Stimulated activated CD4-positive, alpha-beta T cell treated with anti-CD3 and anti-CD28 coated beads, Interleukin-4, amount 100 ng/mL, for 24 hours (primary cell): ENCODE measurements at places on chromosomes 2 and 18.

- no peak for DNase-seq
Observed at GRCh38 chr2:111225856-111226255, 105.1 kb downstream of the BCL2L11 start.

DNA sequence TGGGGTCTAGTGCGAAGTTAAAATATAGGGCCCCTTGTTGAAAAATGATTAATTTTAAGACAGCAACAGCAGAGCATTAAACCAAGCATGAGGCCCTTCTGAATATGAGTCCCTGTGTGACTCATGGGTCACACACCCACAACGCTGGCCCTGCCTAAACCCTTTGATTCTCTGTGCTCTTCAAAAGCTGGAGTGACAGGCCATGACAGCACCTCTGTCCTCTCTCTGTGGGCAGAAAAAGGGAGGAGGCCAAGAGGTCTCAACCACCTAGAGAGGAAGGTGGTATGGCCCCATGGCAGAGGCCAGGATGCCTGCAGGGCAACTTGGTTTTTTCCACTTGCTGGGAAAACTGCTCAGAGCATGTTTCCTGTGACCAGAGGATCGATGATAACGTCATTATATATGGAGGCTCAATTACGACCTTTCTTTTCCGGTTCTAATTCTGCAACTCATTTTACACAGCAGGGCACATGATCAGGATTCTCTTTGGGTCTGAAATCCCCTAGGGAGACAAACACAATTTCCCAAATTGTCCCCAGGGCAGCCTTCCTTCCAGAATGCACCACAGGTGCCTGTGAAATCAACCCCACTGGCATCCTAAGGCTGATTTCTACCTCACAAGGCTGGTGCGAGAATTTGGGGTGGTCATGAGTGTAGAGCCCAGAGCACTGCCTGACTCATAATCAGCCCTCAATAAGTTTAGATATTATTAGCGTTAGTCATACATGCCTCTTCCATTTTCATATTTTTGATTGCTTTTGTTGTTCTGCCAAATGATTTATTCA, 102.0 kb upstream of the PPP1CB start:
- peak; percentile 59 for DNase-seq

- no peak for DNase-seq
Observed at GRCh38 chr2:191977754-191978153, 130.9 kb upstream of the CAVIN2 start.

DNA sequence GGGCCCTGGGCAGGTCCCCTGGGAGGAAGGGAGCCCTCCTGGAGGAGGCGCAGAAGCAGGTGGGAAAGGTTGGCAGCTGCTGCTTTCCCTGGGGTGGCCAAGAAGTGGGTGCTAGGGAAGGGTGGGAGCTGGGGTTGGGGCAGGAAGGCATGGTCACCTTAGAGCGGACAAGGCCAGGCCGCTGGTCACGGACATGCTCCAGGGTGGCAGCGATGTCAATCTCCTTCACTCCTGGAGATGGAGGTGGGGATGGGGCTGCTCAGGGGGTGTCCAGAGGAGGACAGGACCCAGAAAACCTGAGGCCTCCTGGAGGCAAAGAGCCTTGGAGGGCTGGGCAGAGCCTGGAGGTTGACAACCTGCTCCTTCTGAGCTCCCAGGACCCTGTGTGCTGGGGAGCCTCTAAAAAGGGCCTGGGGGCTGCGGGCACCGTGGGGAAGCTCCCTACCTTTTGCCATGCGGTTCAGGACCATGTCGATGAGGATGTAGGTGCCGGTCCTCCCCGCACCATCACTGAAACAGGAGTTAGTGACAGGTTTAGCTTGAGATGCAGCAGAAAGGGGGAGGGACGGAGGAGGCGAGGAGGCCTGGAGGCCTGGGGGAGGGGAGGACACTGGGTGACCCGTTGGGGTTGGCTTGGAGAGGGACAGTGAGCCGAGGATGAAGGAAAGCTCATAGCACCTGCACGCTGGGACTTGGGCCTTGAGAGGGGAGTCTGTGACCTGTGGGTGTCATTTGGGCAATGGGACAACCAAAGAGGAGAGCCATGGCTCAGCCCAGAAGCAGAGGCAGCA, 11.4 kb downstream of the DNAJB2 start:
- no peak for DNase-seq

DNA sequence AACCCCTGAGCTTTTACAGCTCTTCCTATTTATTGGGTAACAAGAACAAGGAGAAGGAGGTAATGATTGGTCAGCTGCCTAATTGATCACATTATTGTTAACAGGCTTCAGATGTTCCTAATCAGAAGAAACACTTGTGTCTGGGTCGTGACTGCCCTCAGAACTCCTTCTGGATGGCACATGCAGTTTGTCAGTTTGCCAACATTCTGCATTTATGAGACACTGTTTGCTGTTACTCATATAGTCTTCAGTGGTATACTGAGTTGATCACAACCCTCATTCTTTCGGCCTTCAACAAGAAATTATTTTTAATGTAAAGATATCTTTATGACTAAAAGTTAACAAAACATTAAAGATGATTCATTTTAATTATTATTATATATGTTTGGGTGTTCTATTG, 95.7 kb upstream of the DOCK10 start:
- no peak for DNase-seq

DNA sequence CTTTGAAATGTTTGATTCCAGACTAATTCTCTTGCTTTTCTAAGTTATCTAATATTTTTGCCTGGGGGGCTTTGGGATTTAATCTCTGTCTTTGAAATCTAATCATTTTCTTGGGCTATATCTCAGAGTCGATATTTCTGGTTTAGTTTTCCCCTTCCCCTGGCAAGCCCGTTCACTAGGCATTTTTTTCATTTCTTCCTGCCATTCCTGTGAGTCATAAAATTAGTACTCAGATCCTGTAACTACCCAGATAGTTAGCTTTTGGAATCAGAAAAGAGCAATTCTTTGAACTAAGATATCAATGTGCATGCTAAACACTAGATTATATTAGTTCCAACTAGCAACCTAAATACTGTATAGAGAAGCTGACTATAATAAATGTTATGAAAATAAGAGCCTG, 29.4 kb upstream of the RNF149 start:
- DNase-seq, result no peak

- no peak for DNase-seq
Observed at GRCh38 chr2:108916796-108917421, 72.1 kb downstream of the EDAR start.

GRCh38 chr2:165818920-165819319, 24.9 kb upstream of the GALNT3 start:
- DNase-seq, result no peak

GRCh38 chr2:66069937-66070720, 364.8 kb upstream of the MEIS1 start:
- no peak for DNase-seq

- DNase-seq, result no peak
Observed at GRCh38 chr2:230439590-230439989, 23.6 kb downstream of the SP100 start.

GRCh38 chr18:76589866-76590265, 94.8 kb upstream of the ZNF516 start:
- DNase-seq, result no peak

DNA sequence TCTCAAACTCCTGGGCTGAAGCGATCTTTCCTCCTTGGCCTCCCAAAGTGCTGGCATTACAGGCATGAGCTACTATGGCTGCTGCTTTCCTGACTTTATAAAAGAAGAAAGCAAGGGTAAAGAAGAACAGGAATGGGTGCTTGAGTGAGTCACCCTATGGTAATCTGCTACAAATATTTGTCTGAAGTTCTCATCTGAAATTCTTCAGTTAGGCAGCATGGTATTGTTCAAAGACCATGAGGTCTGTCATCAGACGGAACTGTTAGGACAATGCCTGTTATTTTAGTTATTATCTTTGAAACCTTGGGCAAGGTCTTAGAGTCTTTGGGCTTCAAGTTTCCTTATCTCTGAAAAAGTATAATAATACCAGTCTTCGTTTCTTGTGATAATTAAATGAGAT, 695.8 kb downstream of the RNF144A start:
- no peak for DNase-seq

DNA sequence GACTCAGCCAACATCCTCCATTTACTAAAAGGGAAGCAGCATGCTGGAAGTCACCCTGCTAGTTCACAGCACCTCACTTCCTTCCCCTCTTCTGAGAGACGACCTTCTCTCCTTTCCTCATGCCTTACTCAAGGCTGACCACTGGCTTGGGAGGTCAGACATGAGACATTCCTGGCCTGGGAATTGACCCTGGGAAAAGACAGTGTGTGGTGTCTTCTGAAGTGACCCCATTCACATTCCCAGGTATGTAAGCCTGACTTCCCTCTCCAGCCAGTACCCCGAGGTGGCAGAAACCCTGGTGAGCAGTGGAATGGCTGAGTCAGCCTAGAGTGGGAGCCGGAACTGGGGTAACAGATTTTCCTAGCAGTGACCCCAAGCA, 92.4 kb downstream of the PLB1 start:
- no peak for DNase-seq

GRCh38 chr2:153551698-153552097, 73.1 kb upstream of the RPRM start:
- DNase-seq, result no peak

GRCh38 chr18:22370414-22370813, 47.3 kb downstream of the CTAGE1 start:
- DNase-seq, result no peak

DNA sequence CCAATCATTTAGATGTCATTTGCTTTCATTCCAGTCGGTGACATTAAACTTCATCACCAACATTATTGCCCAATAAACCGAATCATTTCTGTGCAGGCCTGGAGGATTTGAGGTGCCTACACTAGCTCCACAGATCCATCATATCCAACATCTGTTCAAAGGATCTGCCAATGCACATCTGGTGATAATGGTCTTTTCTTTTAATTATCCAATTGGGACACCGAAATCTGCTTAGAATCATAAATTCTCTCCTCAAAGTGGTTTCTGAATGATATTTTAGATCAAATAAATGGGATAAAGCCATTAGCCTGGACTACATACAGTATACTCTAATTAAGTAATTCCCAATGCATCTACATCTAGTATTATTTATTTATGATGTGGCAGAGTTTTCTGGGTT, 85.6 kb downstream of the ABCA12 start:
- DNase-seq, result no peak
